Airway epithelial cell (primary cell): ENCODE measurements at places on chromosomes 6 and 20. TPM values are rescaled to one million over a fixed set of nuclear protein-coding genes. Genes with fewer than 3 reads are reported as not detected.

BMP2 gene
- total RNA-seq = 2.5 and 3.7 TPM in 2 replicates

BPIFA1 gene
- 0.35 and 0.42 TPM in 2 replicates for total RNA-seq

MYB gene
- 1.6 and 3.9 TPM in 2 replicates for total RNA-seq

KCNQ5 gene
- total RNA-seq = 1.5 and 3.0 TPM in 2 replicates

RAB32 gene
- 42.1 and 47.6 TPM in 2 replicates for total RNA-seq

TDRD6 gene
- total RNA-seq = under 0.01 TPM in 1 of 2 replicates, not detected in the other

MDFI gene
- 270 and 324 TPM in 2 replicates for total RNA-seq

PHACTR1 gene
- total RNA-seq = not detected in 2 replicates

SLCO4A1 gene
- 4.0 and 5.1 TPM in 2 replicates for total RNA-seq

TXLNB gene
- not detected in 2 replicates for total RNA-seq

WFDC5 gene
- 0.56 and 1.2 TPM in 2 replicates for total RNA-seq

PPP1R3G gene
- total RNA-seq = 0.28 and 1.3 TPM in 2 replicates

IL17A gene
- total RNA-seq = not detected in 2 replicates
